Nucleus accumbens (tissue), 56 donors: ENCODE measurements at places on chromosomes 5 and 9.

DNA sequence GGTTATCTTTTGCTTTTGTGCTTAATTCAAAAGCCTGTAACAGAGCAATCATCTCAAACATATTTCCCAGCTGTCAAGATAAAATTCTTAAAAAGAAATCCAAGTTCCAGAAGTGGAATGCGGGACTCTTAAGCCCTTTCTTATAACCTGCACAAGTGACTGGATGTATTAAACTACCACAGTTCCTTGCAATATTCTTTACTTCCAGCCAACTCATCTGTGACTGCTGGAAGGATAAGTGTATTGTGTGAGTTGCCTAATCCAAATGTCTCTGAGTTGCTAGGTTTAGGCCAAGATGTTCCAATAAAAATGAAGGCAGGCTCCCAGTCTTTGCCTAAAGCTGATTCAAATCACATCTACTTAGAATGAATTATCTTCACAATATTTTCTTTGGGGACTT is 159.2 kb upstream of the SLC24A2 start:
- no peak for DNase-seq

- no peak for DNase-seq
Observed at GRCh38 chr9:128552744-128553440, 505 bp downstream of the SPTAN1 start.

- no peak for DNase-seq
Observed at GRCh38 chr9:98614941-98615340, 93.8 kb downstream of the GABBR2 start.

GRCh38 chr5:164663198-164663989 is 1158.0 kb downstream of the MAT2B start:
- no peak for DNase-seq

DNA sequence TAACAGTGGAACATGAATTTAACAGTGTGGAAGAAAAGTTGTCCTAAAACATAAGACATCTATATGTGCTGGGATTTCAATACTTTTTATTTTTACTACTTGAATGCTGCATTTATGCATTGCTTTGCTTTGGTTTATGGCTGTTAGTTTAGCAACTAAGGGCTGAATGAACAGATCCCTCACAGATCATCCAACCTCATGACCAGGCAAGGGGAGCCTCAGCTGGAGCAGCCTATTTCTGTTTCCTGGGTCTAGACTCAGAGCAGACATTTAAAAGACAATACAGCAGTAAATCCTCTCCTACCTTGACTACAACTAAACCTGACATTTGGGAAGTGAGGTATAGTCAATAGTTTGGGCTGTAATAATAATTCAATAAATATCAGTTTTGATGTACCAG is 163.3 kb downstream of the AUH start:
- no peak for DNase-seq
